Activated effector memory CD4-positive, alpha-beta T cell treated with anti-CD3 and anti-CD28 coated beads, Interleukin-2, amount 50 U/mL, for 16 hours (primary cell): ENCODE measurements at places on chromosomes 5 and 9.

DNA sequence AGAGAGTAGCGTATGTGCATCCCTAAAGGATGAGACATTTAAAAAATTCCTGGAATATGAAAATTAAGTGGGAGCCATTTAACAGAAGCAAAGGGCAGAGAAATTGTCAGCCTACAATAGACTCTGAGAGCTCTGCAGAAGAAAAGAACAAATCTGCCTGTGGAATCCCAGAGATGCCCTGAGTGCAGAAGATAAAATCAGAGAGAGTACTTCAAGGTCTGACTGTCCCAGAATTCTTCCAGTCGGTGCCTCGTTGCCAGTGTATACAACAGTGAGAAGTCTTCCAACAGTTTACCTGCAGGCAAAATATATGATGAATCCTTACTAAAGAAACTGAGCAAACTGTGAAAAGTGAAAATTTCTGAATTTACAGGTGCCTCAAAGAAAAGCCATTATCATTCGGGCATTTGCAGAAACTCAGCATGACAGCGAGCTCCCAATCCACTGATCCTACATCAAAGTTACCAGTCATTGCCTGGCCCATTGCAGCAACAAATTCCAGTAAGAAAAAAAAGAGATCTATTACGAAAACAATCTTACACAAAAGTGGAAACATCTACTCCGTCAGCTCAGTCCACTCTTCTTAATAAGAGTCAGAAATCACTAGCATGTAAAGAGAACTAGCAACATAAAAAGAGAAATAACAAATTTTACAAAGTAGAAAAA is 92.8 kb upstream of the VCAN start:
- no peak for DNase-seq

- DNase-seq: no peak
Observed at GRCh38 chr5:26295541-26295940, 742.8 kb downstream of the CDH9 start.

DNA sequence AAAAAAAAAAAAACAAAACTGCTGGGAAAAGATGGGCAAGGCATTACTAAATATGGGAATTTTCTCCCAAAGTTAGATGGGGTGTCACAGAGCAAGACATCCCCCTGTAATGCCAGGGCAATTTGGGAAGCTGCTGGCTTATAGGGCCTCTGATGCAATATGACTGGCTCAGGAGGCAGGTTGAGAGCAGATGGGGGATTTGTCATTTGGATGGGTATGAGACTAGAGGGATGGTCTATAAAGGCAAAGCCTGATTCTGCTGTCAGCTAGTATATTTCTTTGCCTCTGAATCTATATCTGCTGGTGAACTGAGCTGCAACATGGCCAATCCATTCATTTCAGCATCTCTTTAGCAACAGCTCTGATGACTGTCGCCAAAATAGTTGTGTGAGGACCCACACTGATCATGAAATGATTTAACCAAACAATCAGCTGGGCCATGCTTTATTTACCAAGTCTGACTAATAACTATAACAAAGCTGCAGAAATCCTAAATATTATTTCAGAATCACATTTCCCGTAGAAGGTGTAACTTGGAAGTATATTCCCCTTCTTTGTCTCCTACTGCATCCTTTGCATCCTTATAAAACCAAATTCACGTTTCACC is 455.1 kb upstream of the ZNF608 start:
- DNase-seq: no peak

- DNase-seq: no peak
Observed at GRCh38 chr5:67204821-67205220, 8.2 kb upstream of the CD180 start.

- DNase-seq: no peak
Observed at GRCh38 chr5:29984156-29984540, 1209.3 kb upstream of the CDH6 start.

DNA sequence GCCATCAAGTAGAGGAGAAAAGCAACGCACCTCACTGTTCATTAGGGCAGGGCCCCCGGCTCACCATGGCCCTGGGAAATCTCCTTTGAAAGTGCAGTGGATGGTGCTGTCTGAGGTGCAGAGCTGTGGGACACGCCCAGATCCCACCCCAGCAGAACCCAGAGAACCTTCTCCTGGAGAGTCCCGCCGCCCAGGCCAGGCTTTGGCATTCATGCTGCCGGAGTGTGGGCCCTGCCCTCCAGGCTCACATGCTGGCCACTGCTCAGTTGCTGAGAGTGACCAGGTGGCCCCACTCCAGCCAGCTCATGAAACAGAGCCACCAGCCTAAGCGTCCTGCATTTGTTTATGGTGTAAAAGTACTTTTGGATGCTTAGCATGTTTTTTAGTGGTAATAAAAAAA is 23.8 kb upstream of the LRRC14B start:
- DNase-seq: peak; percentile 45

DNA sequence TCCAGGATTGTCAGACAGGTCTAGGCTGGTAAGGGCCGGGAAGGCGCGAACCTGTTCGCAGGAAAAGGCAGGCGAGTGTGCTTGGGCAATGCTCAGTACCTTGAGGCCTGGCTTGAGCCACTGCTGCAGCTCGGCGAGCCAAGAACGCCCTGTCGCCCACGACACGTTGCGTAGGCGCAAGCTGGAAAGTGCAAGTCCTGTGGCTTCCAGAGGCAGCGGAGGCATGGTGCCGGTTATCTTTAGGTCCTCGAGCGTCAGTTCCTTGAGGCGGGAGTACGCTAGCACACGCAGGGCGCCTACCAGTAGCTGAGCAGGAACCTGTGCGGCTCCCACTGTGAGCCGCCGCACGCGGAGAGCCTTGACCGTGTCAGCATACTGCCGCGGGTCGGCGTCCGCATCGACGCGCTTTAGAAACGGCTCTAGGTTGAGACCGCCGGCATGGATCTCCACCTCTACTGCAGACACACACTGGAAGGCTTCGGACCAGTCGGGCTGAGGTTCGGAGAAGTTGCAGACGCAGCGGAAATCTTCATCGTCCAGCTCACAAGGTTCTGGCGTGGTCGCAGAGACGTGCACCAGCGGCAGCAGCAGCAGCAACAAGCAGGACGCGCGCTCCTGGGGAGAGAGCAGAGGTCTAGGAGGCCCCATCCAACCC is 482 bp downstream of the CD14 start:
- peak; percentile 80 for DNase-seq

DNA sequence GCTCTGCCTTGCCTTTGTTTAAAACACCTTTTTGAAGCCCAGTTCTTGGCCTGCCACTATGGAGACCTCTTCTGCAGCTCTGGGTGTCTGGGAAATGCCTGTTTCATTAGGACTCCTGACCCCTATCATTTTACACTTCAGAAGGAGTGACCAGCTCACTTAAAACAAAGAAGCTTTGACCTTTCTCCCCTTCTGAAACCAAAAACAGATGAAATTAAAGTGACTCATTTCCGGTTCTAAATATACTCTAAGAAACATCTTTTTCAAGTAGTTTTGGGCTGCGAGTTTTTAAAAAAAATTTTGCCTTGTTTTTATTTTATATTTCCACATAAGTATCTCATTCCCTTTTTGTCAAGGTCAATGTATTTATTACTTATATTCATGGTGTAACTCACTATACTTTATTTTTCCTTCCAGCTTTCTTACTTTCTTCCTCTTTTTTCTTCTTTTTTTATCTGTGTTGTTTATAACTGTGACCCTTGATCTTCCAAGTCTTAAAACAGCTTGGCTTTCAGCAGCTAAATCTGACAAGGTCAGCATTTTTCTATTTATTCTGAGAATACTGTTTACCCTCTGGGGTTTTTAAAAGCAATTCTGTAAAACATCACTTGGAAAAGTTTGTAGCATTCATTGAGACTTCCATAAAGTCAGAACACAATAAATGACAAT is 672.9 kb downstream of the NR2F1-AS1 start:
- DNase-seq: no peak

DNA sequence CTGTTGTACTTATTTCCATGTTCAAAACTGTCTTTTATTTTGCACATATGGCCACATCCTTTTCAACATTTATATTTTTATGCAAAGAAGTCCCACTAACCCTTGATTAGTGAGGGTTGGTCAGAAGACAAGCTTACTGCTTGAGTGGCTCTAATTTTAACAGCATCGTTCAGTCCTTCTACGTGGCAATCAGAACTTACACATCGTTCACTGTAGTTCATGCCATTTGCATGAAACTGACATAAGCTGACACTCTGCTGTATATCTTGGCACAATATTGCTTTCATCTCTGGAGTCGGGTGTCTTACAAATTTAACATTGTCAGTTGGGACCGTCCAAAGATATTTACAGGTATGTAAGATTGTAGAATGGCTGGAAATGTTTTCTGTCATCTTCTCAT is 50.6 kb downstream of the MARCHF11 start:
- DNase-seq: no peak

- no peak for DNase-seq
Observed at GRCh38 chr9:89375191-89375760, 57.0 kb downstream of the SECISBP2 start.

- DNase-seq: no peak
Observed at GRCh38 chr9:12968093-12968492, 193.3 kb downstream of the LURAP1L start.

GRCh38 chr9:110821064-110821463 is 152.5 kb downstream of the MUSK start:
- no peak for DNase-seq

DNA sequence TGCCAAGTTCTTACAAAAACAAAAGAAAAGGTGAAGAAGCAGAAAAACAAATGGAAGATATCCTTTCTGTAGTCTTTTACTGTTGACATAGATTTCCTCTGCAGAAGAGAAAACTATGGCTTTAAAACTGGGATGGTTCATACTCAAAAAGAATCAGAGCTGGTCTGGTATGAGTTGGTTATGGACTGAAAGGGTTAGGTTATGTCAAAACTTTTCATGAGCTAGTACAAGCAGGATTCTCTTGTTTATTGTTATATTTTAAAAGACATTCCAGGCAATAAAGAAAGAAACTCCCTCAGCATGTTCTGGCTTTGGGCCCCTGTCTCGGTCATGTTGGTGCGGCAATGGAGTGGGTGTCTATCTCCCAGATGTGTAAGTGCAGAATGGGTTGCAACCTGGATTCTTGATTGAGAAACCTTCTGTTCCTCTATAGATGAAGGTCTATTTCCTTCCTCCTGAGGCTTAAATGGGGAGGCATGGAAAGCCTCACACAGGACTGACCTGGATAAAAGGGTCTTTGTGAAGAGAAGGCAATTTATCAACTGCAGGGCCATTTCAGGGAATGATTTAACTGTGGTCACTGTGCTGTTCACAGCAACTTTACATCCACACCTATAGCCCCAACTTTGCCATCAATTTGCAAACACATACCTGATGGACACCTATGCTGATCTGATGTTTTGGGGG is 209.6 kb upstream of the TNC start:
- no peak for DNase-seq

DNA sequence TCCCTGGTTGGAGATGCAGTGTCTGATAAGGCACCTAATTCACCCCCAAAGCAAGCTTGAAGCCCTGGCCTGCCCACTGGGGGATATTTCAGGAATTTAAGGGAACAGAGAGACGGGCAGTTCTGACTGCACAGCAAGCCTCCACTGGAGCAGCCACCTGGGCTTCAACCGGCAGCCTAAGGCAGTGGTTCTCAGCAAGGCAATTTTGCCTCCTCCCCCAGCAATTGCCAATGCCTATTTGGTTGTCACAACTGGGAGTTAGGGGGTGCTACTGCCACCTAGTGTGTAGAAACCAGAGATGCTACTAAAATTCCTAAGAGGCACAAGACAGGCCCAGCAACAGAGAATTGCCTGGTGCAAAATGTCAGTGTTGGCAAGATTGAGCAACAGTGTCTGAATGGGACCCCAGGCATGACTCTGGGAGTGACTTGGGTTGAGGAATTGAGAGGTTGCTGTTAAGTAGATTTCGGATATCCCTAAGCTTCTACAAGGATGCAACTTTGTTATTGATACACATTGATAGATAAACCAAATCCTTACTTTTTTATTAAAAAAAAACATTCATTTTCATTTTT is 58.7 kb upstream of the CTSL start:
- no peak for DNase-seq

DNA sequence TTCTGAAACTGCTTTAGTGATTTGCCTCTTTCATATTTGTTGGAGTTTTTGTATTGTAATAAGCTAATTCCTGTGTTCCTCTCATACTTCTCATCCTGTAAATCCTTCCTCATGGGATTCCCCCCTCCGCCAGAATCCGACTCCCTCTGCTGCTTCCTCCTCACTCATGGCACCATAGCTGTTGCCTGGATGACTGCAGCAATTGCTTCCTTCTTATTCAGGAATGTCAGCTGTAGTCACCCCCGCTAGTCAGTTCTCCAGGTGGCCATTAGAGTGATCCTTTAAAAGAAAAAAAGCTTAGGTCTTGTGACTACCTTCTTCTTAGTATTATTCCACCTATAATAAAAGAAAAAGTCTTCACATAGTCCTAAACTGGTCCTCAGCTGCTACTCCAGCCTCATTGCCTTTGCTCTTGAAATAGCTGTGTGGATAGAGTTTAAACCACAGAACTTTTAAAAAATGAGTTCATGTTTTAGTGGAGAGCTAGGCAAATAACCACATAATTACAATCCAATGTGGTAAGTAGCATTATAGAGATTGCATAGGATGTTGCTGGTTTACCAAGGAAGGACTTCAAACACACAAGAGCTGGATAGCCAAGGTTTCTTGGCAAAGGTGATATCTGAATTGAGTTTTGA is 227.3 kb downstream of the KDM4C start:
- DNase-seq: no peak

- DNase-seq: no peak
Observed at GRCh38 chr9:95107001-95107749, 210.3 kb downstream of the FANCC start.

DNA sequence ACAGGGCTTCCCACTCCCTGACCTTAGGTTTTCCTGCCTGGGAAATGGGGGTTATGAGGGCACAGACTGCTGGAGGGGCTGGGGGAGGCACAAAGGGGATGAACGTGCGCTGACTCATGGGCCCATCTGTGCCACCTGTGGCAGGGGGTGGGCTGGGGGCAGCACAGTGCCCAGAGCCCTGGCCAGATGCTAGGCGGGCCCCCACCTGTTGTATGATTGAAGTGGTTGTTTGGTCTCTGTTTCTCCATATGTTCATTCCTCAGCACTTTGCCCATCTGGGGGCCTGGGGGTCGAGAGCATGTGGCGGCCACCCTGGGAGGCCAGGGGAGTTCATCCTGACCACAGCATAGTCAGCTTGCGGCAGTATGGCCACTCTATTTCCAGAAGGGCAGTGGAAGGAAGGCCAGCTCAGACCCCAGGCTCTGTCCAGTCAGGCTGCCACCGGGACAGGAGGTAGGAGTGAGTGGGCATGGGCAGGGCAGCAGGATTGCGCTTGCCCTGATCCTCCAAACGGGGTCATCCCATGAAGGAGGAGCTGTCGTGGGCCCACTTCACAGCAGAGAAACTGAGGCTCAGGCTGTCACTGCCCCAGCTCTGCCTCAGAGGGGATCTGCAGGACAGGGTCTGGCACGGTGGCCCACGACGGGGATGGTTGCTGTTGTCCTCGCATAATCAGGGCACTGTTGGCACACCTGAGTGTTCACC is 841 bp upstream of the NINJ1 start:
- DNase-seq: peak; percentile 62

- peak; percentile 9 for DNase-seq
Observed at GRCh38 chr5:170171811-170172210, 61.0 kb upstream of the C5orf58 start.

GRCh38 chr5:50694027-50694590 is 27.7 kb downstream of the PARP8 start:
- DNase-seq: no peak

DNA sequence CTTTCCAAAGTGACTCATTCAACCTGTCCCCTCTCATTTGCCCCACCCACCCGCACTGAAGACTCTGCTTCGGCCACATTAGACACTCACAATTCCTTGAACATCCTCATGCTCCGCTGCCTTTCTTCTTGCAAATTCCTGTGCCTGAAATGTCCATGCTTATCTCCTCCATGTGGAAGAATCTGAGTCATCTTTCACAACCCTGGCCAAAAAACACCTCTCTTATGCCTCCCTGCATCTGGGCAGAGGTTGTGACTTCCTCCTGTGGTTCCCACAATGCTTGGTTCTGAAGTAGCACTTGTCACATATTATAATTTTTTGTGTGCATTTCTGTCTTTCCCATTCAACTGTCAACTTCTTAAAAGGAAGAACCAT is 238.6 kb downstream of the ENC1 start:
- no peak for DNase-seq
